ENCODE measurements at places on chromosomes 5 and 9.

DNA sequence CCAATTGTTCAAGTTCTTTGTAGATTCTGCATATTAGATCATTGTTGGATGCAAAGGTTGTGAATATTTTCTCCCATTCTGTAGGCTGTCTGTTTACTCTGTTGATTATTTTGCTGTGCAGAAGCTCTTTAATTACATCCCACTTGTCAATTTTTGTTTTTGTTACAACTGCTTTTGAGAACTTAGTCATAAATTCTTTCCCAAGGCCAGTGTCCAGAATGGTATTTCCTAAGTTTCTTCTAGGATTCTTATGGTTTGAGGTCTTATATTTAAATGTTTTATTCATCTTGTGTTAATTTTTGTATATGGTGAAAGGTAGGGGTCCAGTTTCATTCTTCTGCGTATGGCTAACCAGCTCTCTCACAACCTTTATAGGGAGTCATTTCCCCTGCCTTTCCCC, 116.5 kb downstream of the CPLANE1 start:
- DNase-seq, result no peak

DNA sequence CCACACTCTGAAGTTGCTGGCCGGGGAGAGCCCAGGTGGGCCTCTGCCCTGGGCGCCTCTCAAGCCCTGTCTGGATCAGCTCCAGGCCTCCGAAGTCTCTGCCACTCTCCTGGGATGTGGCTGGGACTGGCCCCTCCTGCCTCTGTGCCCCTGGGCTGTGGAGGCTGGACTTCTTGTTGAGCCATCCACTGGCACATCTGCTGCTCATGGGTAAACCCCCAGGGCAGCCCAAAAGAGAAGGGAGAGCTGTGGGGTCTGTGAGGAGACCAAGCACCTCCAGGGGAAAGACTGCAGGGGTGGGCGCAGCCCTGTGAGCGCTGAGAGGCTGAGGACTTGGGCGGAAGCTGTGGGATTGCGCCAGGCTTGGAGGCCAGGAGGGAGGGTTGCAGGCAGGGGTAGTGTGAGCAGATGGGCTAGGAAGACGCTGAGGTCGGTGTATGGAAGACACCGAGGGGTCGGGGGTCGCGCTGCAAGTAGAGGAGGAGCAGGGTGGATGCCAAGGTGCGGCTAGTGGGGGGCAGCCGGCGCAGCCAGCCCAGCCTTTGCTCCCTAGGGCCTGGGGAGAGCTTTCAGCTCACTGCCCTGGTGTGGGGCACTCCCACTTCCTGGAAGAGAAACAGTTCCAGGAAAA, 118.1 kb downstream of the WNK2 start:
- no peak for DNase-seq

DNA sequence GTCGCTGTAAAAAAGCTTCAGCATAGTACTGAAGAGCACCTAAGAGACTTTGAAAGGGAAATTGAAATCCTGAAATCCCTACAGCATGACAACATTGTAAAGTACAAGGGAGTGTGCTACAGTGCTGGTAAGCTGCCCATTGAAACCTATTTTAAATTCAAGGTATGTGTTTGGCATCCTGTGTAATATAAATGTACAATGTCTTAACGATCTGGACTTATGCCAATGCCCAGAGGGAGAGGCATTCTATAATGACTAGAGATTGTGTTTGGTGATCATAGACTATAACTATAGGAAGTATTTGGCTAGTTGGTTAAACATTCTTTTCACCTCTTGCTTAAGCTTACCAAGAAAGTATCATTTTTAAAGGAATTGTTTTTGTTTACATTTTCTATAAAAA, 95.7 kb downstream of the INSL6 start:
- no peak for DNase-seq

DNA sequence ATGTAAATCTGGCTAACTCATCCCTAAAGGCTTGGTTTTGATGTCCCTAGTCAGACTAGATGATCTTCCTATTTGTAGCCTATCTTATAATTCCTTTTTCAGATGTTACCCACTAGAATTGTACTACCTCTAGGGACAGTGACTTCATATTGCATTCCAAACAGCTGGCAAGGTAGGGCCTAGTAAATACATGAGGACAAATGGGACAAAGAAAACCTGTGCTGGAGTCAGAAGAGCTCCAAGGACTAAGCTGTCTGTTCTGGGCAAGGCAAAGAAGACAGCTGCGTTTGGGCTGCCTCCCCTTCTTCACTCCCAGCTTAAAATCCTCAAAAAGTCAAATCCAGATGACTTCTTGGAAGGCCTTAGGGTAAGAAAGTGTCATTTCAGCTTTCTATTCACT, 10.0 kb downstream of the DMXL1 start:
- DNase-seq, result peak; percentile 7

DNA sequence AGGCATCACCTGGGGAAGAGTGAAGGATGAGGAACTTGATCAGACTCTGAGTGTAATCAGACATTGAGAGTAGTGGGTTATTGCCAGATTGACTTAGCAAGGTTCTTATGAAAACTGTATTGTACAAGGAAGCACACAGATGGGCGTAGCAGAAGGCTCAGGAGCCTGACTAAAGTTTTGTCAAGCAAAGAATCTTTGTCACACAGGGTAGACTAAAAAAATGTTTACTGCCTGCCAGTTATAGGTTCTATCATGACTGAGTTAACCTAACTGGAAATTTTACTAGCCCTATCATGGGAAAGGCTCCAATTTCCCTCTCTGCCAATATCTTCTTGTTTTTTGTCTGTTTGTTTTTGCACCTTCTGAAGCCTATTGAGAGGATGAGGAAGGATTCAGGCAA, 19.1 kb downstream of the CAMK4 start:
- DNase-seq, result no peak

- no peak for DNase-seq
Observed at GRCh38 chr5:34866989-34867471, 28.1 kb downstream of the TTC23L start.

- no peak for DNase-seq
Observed at GRCh38 chr9:124947727-124948391, 7.0 kb upstream of the GOLGA1 start.

- no peak for DNase-seq
Observed at GRCh38 chr9:132063281-132063680, 16.4 kb downstream of the MED27 start.

DNA sequence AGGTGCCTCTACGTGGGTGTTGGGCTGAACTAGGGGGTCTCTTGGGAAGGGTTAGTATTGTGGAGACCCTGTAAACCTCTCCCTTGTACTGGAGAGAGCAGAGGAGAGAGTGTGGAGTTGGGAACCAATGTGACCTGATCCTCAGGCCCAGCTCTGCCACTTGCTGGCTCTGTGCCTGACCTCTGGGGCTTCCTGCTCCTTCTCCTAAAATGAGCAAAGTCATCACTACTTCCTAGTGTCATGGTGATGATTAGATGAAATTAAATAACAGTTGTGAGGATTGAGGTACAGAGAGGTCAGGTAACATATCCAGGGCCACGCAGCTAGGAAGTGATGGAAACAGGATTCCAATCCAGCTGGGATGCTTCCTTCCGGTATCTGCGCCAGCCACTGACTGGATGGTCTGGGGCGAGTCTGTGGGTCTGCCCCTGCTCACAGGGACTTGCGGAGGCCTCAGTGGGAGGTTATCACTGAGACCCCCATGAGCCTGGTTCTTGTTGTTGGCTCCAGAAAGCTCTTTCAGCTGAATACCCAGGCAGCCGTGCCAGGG, 9.2 kb downstream of the GALNT10 start:
- DNase-seq, result no peak

GRCh38 chr9:17521100-17521855, 57.6 kb upstream of the SH3GL2 start:
- no peak for DNase-seq

- no peak for DNase-seq
Observed at GRCh38 chr9:36416890-36417289, 16.8 kb upstream of the RNF38 start.

DNA sequence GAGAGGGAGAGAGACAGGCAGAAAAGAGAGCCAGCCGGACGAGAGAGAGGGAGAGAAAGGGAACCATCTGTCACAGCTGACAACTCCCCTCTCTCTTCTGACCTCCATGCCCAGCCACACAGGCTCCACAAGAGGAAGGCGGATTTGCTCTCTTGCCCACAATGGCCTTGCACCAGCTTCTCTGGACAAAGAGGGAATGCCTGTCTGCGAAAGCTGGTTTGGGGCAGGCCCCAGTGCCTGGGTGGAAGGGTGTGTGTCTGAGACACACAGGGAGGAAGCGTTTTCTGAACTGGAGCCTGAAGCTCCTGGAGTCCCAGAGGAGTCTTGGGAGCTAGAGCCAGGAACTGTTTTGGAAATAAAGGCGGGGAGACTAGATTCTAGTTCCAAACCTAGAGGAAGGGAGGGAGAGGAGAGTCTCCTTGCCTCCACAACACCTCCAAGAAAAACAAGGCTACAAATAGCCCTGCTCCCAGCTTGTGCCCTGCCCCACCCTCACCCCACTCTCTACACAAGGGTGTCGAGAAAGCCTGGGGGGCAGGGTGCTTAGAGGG, 12.5 kb downstream of the C1QTNF2 start:
- peak; percentile 6 for DNase-seq

DNA sequence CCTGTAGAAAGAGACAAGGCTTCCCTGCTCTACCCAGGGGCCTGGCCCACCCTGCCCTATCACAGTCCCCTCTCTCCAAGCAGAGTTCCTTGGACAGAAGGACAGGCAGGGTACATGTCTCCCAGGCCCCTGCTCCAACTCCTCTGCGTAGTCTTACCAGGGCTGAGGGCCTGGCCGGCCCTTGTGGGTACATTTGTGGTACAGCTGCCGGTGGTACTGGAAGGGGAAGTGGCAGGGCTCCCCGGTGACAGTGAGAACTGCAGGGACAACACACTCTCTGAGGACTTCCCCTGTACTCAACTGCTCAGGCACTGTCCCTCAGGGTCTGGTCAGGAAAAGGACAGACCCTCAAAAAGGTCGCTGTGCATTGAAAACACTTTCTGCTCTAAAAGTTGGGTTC, 3.6 kb downstream of the F12 start:
- no peak for DNase-seq

DNA sequence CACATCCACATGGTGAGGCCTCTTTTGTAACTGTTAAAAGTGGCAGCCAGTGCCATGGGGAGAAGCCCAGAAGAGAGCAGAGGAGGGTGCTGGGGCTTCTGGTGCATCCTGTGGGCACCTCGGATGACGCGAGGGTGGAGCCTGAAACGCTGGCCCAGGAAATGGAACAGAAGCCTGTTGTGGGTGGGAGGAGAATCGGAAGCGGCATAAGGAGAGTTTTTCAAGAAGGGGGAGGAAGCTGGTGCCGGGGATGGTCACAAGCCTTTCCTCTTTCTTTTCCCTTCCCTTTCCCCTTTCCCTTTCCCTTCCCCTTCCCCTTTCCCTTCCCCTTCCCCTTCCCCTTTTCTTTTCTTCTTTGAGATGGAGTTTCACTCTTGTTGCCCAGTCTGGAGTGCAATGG, 12.9 kb downstream of the ANKRD33B start:
- no peak for DNase-seq

- peak; percentile 21 for DNase-seq
Observed at GRCh38 chr5:167814040-167814439, 477.4 kb upstream of the WWC1 start.

DNA sequence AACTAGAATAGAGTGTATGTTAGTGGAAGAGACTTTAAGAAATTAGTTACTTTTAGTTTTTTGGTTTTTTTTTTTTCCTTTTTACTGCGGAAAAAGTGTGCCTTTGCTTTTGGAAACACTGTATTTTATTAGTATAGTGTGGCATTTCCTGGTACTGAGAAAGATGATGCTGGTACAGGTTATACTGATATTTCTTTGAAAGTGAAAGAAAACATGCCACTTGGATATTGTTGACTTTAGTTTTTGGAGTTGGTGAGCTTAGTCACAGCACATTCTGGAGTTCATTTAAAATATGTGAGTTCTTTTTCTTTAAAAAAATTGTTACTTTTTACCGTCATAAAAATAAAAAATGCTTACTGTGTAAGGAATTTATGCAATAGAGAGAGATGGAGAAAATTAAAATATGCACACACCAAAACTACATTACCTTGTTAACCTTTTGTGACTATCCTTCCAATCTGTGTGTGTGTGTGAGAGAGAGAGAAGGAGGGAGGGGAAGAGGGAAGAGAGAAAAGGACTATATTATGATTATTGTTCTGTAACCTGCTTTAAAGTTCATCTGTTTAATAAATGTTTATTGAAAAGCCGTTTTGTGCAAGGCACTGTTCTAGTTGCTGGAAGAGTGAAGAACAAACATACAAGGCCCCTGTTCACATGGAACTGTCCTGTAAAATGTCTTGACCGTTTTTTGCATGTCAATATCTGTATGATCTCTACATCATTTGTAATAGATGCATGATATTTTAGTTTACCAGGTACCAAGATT, 1.9 kb downstream of the UGCG start:
- DNase-seq, result peak; percentile 48

- no peak for DNase-seq
Observed at GRCh38 chr9:114668146-114668545, 10.5 kb upstream of the TEX53 start.

DNA sequence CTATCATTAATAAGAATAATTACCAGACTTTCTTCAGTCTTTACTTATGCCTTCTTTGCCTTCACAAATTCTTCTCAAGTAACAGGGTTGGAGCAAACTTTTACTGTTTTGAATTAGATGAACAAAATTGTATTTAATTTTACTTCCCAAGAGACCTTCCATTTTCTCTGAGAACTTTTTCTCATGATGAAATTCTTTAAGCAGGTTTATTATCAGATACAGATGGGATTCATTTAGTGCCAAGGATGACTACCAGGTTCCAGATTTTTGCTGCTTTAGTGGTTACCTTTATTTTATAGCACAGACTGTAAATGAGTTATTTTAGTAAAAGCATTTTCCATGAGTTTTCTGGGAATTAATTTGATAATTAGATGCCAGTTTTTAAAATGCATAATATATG, 125.1 kb downstream of the GDNF start:
- peak; percentile 64 for DNase-seq

DNA sequence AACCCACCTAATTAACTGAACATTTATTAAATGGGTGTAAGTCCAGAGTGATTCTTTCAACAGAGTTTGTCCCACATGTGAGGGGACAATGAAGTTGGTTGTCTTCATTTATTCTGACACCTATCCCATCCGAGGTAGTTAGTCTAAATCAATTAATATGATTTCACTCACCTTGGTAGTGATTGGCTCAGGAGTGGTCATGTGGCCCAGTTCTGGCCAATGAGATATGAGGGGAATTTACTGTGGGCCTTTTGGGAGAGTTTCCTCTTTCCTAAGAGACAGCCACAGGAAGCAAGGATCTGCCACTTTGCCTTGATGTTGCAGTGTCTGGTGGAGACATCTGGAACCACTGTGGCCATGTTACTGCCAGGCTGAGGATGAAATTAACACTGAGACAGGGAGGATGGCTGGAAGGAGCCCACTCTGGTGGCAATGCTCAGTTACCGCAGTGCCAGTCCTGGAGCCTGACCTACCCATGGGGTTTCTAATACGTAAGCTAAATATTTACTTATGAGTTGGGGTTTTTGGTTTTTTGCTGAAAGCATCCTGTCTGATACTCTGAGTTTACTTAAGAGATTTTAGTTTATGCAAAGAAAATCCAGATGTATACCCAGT, 118.6 kb downstream of the FGF18 start:
- no peak for DNase-seq

- no peak for DNase-seq
Observed at GRCh38 chr5:5533927-5534326, 111.5 kb downstream of the ICE1 start.

- no peak for DNase-seq
Observed at GRCh38 chr5:34005681-34006080, 2.2 kb downstream of the AMACR start.

GRCh38 chr9:13181652-13182051, 97.8 kb downstream of the MPDZ start:
- DNase-seq, result peak; percentile 1

- DNase-seq, result no peak
Observed at GRCh38 chr9:22623236-22623635, 176.6 kb downstream of the DMRTA1 start.
